Astrocyte of the cerebellum (primary cell): ENCODE measurements at places on chromosomes 3 and 15.

DNA sequence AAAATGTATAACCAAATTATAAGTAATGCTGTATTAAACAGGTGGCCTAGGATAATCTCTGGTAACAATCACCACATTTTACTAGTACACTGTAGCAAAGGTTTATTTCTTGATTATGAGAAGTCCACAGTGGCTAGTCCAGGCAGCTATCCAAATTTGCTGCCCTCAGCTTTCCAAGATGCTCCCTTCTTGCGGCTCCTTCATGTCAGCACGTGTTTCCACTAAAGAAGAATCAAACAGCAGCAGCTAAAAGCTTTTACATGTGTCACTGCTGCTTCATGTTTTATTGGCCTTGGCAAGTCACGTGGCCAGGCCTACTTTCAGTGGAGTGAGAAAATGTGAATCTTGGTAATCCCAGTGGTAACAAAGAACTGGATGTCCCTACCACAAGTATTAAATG lies 5.6 kb upstream of the RBMS3 start:
- DNase-seq = no peak

DNA sequence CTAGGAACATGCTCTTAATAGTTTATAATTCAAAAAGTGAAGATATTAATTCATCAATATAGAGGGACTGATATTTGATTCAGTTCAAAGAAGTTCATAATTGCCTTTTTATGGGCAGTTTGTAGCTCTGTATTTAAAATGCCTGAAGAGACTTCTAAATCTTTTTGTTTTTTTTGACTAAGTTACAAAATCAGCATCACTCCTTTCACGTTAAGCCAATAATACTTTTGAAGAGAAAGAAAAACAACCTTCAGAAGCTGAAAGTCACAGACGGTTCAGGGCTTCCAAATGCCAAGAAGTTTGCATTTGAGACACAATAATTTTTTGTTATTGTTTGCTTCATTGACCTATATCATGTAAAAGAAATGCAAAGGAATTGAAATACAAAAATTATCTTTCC lies 394.6 kb upstream of the NR2F2 start:
- DNase-seq = no peak

DNA sequence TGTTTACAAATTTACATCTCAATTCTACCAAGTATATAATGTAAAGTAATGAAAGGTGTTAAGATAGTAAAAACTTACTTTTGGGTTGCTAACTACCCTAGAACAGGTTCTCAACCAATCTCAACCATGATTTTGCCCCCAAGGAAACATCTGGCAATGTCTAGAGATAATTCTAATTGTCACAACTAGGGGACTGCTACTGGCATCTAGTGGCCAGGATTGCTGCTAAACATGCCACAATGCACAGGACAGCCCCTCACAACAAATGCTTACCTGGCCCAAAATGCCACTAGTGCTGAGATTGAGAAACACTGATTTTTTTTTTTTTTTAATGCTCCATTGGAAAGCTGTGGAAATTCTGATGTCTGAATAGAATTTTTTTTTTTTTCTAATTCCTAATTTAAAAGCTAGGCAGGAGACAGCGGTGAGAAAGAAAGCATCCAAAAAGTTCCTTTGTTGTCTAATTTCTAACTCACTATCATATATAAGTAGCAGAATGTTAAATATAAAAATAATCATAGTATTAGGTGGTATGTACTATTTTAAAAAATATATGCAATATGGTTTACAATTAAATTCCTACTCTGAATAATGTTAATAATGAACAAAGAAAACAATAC lies 81.5 kb downstream of the TJP1 start:
- DNase-seq = no peak

- DNase-seq = no peak
Measured at GRCh38 chr3:78969483-78969882, 798.3 kb downstream of the ROBO1 start.

DNA sequence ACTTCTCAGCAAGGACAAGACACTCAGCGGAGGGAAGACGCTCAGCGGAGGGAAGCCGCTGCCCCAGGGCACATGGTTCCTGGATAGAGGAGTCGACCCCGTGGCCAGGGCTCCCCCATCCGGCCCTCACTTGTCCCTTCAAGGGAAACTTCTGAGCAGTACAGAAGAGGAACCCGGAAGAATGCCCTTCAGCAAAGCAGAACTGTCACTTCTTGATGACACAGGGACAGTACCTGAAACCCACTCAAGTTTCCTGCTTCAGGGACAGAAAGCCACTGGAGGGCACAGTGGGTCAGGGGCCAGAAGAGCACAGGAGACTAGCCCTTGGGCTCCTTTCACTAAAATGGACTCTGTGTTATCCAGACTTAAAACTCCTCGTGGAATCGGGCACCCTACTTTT lies 97.8 kb upstream of the RPL32 start:
- no peak for DNase-seq

GRCh38 chr15:95520511-95520910 lies 810.0 kb upstream of the NR2F2 start:
- DNase-seq = no peak
